ENCODE measurements at places on chromosomes 1 and 21.

DNA sequence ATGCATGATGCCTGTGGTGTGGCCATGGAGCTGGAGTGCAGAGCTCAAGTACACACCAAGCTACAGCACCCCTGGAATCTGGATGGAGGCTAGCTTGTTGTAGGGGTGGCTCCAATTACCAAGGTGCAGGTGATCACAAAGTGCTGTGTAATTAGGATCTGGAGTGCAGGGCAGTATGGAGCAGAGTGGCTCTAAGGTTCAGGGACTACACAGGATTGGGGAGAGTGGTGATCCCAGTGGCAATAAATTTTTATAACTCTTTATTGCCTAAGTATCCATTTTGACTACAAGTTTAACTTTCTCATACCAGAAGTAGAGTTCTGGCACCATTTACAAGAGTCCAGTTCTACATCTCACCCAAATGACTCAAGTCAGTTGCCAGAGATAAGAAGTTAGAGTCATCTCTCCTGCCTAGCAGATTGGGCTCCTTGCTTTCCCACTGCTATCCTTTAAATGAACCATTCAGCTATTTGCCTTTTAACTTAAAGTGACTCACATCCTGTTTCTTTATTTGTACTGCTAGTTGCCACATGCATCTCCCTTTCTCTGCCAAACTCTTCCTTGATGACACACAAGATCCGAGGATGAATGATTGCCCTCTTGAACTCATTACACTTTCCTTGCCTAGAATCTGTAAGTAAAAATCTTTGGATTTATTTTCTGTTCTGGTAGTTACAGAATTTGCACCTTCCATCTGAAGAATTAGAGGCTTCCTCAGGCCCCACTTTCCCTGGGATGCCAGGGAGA is 427.2 kb downstream of the KCNT2 start:
- no peak for DNase-seq

DNA sequence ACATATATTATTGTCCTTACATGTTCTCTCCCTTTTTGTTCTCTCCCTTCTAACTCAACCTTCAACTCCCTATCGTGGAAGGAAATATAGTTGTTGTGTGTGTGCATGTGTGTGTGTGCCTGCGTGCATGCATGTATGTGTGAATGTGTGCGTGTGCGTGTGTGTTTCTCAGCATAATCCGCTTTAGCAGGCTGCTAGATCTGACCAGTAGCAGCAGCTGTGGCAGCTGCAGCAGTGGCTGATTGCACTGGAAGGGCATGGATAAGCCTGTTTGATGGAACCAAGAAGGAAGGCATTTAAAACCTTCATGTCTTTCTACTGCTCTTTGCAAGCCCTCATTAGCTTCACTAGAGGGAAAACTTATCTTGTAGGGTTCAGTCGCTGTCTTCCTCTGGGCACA is 65.6 kb upstream of the IRF2BP2 start:
- DNase-seq: no peak

DNA sequence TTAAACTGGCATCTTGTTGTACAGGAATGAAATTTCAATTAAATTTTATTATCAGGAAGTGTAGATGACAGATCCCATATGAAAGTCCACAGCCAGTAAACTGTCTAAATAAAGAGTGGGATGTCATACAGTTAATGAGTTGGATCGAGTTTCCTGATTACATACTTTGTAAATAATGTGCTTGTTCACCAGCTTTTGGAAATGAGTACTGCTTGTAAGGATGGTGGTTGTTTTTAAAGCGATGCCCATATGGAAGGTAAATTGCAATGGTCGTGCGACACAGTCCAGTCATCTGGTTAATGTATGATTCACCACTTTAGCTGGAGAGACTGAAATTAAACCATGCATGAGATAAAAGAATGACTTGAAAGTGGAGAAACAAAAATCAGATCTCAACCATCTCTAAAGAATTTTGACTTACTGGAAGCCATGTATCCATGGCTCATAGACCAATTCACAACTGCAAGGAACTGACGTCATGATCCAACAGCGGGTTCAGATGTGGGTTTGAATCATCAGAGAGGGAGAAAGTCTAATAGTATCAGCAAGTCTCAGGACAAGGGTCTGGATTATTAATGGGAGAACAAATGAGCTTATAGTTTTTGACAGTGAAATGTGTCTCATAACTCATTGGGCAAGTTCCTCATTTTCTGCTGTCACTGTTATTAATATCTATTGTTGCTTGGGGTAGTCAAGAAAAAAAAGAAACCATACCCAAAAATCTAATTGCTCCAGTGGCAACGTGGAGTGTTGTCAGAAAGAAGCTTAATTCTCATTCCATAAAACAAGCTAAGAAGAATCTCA is 49.0 kb downstream of the MAP10 start:
- DNase-seq: no peak

DNA sequence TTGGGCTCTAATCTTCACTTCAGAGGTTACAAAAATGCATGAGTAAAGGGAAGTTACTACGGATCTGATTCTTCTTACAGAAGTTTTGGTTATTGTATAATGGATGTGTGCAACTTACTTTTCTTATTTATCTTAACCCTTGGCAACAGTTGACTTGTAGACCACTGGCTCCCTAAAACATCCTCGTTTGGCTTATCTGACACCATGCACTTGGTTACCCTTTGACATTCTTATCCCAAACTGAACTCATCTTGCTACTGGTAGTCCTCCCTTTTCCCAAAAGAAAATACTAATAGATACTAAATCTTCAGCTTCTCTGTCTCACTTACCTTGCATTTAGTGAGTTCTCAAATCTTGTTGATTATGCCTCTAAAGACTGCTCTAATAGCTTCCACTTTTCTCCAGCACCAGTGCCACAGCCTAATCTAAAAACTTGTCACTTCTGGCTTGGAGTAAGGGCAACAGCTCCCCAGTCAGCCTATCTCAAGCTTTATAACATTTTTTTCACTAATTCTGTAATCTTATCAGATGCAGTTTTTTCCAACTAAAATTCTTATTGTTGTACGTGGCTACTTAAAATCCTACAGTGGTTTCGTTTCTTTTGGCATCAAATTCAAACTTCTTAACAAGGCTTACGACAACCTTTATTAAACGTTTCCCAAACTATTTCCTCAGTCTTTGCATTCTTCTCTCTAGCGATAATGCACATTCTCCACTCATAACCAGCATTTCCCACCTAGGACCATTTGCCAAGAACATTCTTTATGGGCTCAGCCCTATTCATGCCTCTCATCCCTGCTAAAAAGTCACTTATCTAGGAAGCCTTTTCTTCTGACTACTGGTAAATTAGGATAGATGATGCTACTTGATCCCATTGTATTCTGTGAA is 204.2 kb downstream of the KCNT2 start:
- no peak for DNase-seq

GRCh38 chr1:18955441-18956192 is 859 bp downstream of the IFFO2 start:
- no peak for DNase-seq

- DNase-seq: no peak
These were observed 23.1 kb upstream of the RAP1A start for GRCh38 chr1:111596499-111596898.

- DNase-seq: no peak
These were observed 116.5 kb downstream of the TMEM53 start for GRCh38 chr1:44557778-44558177.

DNA sequence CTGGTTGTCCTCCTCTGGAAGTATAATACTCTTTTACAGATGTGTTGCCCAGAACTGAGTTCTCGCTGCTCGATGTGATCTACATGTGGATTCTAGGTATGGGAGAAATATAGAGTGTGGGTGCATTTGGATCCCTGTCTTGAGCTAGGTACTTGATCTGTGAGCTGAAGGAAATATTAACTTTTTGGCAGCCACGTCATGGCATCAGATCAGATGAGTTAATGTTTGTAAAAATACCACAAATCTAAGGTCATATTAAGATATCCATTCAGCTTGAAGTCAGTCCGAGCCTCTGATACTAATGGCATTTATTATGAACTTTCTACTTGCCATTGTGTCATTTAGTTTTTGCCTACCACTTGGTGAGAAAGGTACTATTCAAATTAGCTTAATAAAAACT is 24.6 kb downstream of the MAPKAPK2 start:
- DNase-seq: no peak

DNA sequence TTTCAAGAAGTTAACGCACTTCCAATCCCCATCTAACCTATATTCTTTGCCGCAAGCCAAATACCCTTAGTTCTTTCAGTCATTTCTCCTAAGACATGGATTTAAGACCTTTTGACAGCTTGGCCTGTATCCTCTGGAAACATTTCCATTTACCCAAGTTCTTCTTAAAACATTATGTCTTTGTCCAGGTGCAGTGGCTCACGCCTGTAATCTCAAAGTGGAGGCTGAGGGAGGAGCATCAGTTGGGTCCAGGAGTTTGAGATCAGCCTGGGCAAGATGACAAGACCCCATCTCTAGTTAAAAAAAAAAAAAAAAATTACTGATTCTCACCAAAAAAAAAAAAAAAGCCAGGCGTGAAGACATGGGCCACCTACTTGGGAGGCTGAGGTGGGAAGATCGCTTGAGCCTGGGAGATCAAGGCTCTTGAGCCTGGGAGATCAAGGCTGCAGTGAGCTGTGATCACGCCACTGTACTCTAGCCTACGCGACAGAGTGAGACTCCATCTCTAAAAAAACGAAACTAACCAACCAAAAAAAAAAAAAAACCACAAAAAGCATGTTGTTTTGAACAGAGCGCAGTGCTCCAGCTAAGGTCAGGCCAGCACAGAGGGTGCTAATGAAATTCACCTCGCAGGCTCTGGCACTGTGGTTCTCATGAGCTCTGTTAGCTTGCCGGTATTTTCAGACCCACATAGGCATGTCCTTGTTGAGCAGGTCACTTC is 36.0 kb downstream of the NUAK2 start:
- no peak for DNase-seq

GRCh38 chr21:44485254-44485793 is 30.0 kb downstream of the LRRC3 start:
- DNase-seq: peak; percentile 43

GRCh38 chr21:45724994-45725843 is 81.7 kb downstream of the PCBP3 start:
- no peak for DNase-seq

DNA sequence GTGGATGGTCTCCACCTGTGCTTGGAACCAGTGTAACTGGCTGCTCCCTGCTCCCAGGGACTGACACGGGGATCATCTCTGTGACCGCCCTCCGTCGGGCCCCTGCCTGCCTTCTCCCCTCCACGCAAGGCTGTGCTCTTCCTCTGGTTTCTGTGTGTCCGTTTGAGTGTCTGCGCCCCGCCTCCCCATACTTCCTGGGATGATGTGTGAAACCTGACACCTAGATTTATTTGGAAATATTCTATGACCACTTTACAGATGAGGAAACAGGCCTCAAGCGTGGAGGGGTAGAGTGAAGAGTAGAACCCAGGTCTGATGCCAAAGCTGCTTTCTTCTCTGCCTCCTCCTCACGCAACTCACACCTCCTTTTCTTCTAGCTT is 24.3 kb downstream of the LDLRAP1 start:
- DNase-seq: no peak

- no peak for DNase-seq
These were observed 925 bp downstream of the PDE9A start for GRCh38 chr21:42654179-42654912.

DNA sequence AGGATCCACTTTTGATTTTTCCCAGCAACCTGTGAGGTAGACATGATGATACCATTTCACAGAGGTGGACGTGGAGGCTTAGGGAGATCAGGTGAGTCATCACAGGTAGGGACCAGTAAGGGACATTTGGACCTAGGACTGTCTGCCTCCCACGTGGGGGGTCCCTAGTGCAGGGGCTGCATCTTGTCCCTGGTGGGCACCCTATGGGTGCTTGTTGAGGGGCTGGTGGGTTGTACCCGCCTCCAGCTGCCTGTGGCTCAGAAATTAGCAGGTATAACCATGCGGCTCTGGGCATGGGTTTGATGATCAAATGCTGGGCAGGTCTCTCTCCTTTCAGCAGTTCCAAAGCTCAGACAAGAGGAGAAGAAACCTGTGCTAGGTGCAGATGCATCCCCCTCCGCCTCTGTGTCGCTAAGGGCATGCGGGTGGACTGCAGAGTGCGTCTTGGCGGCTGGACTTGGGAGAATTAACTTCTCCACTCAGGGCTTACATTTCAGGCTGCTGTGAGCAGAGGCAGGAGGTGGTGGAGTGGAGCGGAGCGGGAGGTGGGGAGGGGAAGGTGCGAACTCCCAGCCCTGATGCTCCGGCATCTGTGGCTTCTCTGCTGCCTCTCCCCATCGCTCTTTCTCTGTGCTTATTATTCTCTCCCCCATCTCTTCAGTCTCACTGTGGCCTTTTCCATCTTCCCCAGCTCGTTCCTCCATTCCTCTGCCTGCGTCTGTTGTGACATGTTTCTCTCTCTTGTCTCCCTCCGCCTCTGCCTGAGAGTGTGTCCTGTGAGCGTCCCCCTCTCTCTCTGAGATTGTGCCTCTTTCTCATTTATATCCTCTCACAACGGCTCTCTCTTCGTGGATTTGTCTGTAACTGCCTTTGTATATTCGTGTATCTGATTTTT is 146.8 kb downstream of the PTPRU start:
- DNase-seq: no peak

GRCh38 chr1:93631626-93632365 is 49.8 kb downstream of the BCAR3 start:
- no peak for DNase-seq

- no peak for DNase-seq
These were observed 47.2 kb upstream of the CAPZB start for GRCh38 chr1:19532519-19532918.

DNA sequence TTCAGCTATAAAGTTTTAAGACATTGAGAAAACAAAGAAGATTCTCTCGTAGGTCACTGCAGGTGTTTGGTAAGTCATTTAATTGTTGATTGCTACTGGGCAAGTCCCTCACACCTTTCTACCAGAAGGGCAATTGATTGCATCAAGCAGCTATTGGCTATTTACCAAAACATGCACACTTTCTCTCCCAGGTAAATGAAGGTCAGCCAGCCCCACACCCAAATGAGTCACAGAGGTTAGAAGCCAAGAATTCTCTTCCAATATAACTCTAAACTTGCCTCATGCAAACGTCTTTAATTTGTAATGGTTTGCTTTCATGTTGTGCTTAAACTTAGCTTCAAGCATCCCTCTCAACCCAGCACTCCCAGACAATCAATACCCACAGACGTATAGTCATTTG is 475.3 kb upstream of the ADGRL2 start:
- DNase-seq: no peak

GRCh38 chr1:157163273-157164127 is 25.3 kb upstream of the ETV3 start:
- peak; percentile 90 for DNase-seq

DNA sequence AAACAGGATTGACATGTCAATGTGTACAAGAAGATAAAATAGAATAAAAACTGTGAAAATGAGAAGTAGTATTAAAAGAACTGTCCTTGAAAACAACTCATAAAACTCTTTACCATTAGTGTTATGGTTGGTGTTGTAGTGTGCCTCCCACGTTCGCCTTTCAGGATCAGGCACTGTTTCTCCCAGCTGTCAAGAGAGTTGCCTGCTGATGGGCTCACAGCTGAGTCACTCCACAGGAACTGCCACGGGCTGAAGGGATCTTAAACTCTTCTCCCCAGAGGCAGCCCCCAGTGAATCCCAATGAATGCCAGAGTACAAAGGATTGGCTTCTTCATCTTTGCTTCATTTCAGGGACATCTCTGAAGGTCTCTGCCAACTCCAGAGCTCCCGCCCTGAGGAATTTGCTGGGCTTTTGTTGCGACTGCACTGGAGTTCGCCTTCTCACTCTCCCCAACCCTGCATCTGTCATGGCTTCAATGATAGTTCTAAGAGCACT is 119.6 kb downstream of the ADGRL2 start:
- DNase-seq: peak; percentile 50

Measured in iPS DF 6.9 (cell line).